ENCODE measurements at places on chromosomes 11 and 22.

DNA sequence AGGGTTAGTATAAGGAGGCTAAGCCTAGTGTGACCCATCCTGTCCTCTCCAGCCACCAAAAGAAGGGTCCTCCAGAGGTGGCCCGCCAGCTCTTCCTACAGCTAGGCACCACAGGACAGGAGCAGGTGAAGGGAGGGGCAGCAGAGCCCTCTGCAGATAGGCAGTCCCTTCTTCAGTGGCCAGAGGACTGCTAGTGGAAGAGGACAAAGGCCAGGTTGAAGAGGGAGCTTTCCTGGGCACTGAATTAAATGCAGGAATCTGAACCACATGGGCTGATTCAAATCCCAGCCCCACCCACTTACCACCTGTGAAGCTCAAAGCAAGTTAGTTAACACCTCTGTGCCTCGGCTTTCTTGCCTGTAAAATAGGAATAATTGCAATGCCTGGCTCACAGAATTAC lies 409.5 kb downstream of the NXPE2 start:
- ATAC-seq = no peak

GRCh38 chr11:94681852-94682251 lies 86.3 kb upstream of the AMOTL1 start:
- ATAC-seq = no peak

- ATAC-seq = no peak
Observed at GRCh38 chr11:12064954-12065280, 45.5 kb upstream of the MICAL2 start.

DNA sequence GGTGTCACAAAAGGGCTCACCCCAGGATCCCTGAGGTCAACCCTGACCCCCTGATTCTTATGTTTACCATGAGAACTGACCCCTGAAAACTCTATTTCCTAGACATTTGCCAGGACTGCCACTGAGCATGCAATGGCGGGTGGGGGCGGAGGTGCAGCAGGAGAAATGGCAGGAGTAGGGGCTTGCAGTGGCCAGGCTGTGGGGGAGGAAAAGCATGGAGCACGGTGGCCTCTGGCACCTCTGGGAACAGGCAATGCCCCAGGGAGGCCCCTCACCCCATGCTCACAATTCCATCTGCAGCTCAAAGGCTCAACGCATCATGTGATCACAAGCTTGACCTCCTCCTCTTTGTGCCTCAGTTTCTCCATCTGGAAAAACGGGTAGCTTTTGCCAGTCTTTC lies 46.5 kb upstream of the FGF3 start:
- ATAC-seq = no peak

All from esophagus mucosa (tissue), 1 donor.